ENCODE measurements at places on chromosomes 2 and 18.

DNA sequence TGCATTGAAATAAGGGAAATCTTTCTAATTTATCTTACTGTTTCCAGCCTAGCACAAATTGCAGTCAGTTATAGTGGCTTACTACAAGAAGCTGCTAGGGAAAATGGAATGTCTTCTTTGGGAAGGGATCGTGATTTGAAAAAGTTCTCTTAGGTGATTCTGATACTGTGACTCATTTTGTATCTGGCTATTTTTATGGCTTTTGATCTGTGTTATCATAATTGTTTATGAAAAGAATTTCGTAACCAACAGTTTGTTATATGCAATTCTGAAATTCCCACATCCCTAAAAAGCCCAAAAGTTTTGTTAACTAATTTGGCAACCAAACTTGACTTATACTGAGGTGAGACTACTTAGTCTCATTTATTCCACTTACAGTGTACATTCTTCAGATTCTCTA, 12.4 kb downstream of the PTPN4 start:
- DNase-seq = no peak

GRCh38 chr2:214481204-214481603, 70.3 kb downstream of the VWC2L start:
- DNase-seq = no peak

GRCh38 chr18:55509631-55510324, 78.2 kb downstream of the TCF4 start:
- no peak for DNase-seq

- no peak for DNase-seq
Observed at GRCh38 chr2:229909090-229909489, 12.7 kb downstream of the TRIP12 start.

DNA sequence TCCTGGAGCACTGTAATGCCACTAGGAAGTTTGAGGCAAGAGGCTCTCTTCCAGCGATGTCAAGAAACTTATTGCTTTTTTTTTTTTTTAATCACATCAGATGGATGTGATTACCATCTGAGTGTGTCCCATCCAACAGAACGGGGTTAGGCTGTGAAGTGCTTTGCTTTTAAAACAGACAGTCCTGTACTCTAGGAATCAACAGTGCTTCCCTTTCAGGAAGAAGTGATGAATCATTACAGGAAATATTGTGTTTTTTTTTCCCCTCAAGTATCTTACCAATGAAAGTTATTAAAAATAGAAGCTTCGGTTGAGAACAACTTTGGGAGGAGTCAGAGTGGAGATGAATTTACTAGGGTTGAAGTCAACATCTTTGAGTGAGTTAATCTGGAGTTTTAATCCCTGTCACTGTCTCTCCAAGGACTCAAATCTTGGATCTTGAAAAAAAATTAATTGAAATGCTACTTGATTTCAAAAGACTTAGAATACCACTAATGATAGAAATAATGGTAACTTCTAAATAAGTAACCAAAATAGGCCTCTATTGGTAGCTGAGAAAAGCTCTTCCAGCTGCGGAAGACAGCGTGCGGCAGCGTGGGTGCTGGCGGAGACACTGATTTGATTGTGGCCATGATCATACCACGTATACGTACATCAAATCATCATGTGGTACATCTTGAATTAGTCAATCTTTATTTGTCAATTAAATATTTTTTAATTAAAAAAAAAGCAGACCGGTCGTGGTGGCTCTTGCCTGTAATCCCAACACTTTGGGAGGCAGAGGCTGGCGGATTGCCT, 45.5 kb downstream of the GATA6 start:
- no peak for DNase-seq

- DNase-seq = no peak
Observed at GRCh38 chr2:8743261-8743660, 61.4 kb downstream of the ID2 start.

DNA sequence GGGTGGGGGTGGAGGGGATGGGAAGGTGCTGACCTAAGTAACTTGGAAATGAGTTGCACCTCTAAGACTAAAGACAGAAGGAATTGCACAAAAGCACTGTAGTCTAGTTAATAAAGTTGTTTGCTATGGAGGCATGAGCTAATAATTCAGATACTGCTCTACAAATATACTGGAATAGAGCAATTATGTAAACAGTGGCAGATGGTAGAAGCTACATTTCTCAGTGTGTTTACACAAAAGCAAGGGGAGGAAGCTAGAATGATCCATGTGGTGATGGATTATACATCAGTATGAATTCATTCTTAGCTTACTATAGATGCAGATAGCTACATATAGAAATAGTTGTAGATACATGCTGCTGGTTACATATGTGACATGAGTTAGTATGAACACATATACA, 27.6 kb upstream of the UBE2F start:
- DNase-seq = no peak

- DNase-seq = no peak
Observed at GRCh38 chr2:161041356-161041755, 118.9 kb upstream of the TANK start.

DNA sequence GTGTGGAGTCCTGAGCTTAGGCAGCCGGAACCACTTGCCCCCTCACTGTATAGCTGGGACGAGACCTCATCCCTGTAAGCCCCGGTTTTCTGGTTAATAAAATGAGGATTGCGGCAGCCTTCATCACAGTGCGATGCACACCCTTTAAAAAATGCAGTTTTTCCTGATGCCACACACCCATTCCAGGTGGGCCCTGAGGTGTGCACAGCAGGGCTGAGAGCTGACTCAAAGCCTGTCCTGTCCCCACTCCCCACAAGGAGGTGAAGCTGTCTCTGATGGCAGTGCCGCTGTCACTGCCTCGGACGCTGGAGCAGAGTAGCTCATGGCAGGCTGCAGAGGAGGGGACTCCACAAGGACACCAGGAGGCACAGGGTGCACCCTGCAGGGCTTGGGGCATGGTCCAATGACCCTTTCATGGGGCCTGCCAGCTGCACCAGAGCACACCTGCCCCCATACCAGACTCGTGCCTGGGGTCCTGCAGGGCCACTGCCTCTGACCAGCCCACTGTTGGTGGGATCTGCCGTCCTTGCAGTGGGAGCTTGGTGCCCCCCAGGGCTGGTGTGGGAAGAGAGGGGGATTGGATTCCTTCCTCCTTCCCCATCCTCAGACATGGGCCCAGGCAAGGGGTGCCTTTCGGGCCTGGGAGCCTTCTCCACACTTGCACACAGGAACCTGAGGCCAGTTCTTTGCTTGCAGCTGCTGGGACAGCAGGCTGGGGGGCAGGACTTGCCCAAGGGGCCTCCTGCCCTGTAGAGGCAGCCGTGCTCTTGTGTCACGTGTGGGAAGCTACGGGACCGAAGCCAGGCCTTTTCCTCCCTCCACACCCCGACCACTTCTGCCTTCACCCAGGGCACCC, 22.8 kb downstream of the GPC1 start:
- DNase-seq = no peak

DNA sequence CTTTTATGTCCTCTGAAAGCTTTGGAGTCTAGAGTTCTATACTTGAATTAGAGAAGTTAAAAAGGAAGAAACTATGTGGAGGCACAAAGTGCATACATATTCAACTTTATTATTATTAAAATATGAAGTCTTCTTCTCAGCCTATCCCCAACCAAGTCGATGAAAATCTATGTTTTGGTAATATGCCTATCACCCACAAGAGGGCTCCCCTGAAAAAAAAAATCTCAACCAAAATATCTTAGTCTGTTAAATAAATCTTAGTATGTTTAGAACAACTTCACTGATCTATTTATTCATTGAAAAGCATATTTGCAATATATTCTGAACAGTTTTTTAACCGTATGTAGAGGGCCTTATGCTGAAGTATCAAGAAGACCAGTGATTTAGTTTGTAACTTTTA, 804.5 kb downstream of the TDRD15 start:
- DNase-seq = no peak

- DNase-seq = no peak
Observed at GRCh38 chr18:53148123-53148522, 808.1 kb downstream of the DCC start.

GRCh38 chr2:208711598-208711997, 305.0 kb downstream of the PTH2R start:
- no peak for DNase-seq

GRCh38 chr18:64893349-64893748, 744.5 kb upstream of the LINC00305 start:
- no peak for DNase-seq

DNA sequence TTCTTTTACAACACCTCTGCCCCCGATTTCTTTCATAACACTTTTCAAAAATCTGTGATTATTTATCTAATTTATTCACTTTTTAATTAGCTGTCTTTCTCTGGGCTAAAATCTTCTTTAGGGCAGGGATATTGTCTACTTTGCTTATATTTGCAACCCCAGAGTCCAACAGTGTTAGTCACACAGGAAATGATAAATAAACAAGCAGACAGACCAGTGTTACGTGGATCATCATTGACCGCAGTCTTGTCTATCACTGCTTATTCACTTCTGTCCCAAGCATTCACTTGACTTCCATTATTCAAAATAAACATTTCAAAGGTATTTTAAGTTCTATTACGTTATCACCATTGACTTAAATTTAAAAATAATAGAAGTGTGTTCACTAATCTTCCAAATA, 237.6 kb upstream of the UBE2E3 start:
- DNase-seq = no peak

Data from NB4 (cell line).